ENCODE measurements at places on chromosomes 2 and 18.

DNA sequence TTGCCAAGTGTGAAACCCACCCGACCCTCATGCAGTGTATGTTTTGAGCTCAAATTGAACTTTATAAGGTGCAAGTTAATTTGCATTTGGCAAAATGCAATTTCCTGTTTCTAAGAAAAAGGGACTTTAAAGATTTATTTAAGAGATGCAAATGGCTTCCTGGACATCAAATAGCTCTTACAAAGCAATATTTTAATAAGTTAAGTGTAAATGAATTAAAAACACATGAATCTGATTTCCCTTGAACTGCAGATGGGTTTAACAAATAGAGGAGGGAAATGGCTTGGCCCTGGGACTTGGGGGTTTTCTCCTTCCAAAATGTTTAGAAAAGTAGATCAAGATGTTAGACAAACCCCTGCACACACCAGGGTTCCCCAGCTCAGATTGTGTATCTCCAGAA is 116.0 kb downstream of the EN1 start:
- DNase-seq = no peak

GRCh38 chr2:156908825-156909224 is 348.7 kb upstream of the GALNT5 start:
- no peak for DNase-seq

- DNase-seq = no peak
Measured at GRCh38 chr2:209495855-209496585, 72.2 kb downstream of the MAP2 start.

GRCh38 chr18:48839819-48840490 is 110.8 kb downstream of the SMAD7 start:
- DNase-seq = no peak

DNA sequence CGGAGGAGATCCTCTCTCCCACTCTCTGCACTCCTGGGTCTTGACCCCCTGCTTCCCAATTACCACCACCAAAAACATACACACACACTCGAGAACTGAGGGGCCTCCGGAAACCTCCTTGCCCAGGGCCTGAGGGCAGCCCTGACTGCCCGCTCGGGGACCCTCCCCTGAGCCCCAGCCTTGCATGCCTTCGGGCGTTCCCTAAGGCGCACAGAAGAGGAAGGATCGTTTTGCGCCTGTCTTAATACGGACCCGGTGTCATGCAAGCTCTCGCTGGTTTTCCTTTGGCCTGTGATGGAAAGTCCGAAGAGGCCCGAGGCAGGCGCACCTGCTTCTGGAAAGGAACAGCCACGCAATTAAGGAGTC is 19.8 kb downstream of the POU3F3 start:
- no peak for DNase-seq

DNA sequence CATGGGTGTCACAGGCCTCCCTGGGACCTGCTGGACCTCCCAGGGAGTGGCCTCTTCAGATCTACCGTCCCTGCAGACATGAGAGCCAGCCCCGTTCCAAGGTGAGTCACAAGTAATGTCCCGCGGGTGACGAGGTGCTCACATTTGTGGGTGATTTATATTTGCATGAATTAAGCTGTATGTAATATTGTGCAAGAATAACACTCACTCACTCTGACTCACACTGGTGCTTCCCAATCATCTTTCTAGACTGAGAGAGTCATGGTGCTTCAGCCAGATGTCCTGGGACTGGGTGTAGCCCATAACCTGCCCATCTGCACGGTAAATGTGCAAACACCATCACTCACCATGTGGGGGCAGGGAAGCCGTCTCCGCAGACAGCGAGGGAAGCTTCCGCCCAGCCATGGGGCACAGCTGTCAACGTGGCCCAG is 347.5 kb upstream of the SALL3 start:
- DNase-seq = no peak

DNA sequence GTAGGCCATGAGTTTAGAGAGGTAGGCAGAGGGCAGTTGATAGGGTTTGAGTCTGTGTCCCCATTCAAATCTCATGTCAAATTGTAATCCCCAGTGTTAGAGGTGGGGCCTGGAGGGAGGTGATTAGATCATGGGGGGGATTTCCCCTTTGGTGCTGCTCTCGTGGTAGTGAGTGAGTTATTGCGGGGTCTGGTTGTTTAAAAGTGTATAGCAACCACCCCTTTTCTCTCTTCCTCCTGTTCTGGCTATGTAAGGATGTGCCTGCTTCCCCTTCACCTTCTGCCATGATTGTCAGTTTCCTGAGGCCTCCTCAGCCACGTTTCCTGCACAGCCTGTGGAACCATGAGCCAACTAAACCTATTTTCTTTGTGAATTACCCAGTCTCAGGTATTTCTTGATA is 25.5 kb downstream of the MARCHF4 start:
- DNase-seq = peak; percentile 16

DNA sequence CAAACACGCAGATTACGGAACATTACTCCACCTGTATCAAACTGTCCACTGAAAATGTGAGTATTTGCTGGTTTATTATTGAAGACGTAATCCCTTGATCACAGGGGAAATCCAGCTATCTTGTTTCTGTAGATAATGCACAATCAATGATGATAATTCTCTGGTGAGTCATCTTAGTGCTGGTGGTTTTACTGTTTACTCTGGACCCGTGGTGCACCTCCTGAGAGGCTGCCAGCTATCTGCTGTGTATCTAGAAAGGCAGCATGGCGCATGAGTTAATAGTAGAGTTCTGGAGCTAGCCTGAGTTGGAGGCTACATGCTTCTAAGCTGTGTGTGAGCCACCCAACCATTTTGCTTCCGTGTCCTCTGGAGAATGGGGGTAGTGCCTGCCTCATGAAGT is 6.5 kb downstream of the NCAPH start:
- peak; percentile 45 for DNase-seq

GRCh38 chr2:210503725-210504191 is 27.2 kb upstream of the LANCL1 start:
- DNase-seq = no peak

DNA sequence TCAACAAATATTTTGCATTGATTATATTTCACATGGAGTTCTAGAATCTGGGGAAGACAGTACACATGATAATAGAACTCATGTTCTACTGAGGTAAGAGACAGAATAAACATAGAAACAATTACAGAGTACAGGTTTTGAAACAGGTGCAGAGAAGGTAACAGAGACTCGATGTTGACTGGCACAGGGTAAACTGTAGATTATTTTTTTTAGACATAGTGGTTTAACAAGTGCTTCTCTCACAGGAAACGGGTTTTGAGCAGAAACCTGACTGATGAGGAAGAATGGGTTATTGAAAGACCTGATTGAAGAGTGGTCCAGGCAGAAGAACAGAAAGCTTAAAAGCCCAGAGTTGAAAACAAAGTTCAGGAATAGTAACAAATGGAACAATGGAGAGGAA is 1002.5 kb upstream of the FAM98A start:
- no peak for DNase-seq

DNA sequence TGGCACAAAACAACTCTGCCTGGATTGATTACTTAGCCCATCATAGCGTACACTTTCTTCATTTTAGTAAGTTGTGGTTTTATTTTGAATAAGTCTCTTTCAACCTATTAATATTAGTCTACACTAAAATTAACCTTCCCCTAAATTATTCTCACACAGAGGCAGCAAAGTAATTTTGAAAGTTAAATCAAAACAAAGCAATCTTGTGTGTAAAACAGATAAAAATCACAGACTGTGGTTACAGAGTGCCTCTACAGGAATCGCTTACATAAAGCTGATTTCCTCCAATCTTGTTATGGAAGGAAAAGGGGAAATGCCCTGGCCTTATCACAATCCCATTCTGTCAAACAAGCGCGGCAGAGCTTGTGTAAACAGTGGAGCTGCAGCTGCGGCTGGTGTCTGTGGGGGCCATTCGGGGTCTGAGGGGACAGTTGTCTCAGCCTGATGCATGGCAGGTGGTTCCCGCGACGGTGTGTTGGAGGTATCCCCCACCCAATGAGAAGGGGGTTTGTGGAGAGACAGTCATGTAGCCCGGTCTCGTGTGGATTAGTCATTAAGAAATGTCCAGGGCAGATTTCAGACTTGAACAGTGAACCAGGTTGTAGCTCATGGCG is 42.1 kb downstream of the BCL2L11 start:
- no peak for DNase-seq

- DNase-seq = no peak
Measured at GRCh38 chr2:147862859-147863516, 18.2 kb downstream of the ACVR2A start.

DNA sequence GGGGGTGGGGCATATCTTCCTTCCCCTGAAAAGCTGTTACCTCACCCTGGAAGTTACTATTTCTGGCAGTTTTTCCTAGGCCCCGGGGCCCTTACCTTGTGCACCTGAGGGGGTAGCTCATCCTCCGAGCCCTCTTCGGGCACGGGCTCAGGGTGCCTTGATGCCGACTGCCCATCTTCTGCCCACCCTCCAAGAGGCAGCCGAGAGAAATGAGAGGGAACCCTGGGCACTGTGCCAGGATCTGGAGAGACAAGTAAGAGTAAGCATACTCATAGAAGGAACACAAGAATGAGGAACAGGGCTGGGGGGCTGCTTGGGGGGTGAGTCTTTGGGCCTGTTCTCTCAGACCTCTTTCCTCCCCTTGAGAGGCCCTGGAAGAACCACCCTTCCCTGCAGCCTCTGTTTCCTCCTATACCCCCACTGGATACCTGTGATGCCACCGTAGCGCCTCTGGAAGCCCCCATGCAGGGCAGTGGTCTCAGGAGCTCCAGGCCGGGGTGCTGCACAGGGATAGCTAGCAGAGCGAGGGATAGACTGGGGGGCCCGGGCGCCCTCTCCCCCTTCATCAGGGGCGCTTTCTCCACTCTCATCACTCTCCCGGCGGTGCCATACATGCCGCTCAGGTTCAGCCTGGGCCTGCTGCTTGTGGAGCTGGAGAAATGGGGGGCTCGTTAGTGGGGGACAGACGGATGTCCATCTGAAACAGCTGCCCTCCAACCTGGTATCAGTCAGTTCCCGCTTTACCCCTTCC is 2.1 kb upstream of the ABCB6 start:
- DNase-seq = no peak

DNA sequence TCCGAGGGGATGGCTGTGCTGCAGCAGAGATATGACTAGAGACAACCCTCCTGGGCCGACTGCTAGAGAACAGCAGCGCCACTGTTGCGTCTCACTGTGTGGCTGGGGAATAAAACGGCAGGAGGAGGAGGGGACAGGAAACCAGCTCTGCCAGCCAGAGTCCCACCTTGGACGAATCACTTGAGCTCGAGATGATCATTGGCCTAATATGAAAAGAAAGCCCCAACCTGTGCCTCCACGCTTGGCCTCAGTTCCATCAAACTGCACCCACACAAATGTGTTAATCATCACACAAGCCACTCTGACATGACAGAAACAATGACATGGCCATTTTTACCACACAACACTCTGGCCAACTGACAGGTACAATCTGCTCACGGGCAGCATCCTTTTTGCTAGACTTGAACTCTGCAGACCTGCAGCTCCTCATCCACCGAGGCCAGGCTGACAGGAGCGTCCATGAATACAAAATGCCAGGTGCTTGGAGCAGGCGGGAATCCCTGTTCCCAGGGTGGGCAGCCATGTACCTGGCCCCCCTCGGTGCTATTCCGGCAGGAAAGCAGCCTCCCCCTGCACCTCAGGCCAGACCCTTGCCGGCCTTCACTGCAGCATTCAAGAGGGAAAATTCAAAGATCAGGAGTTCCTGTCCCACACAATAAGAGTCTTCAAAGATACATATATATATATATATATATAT is 52.3 kb downstream of the PARD6G start:
- DNase-seq = no peak

GRCh38 chr2:45496869-45497268 is 114.2 kb downstream of the SRBD1 start:
- no peak for DNase-seq

DNA sequence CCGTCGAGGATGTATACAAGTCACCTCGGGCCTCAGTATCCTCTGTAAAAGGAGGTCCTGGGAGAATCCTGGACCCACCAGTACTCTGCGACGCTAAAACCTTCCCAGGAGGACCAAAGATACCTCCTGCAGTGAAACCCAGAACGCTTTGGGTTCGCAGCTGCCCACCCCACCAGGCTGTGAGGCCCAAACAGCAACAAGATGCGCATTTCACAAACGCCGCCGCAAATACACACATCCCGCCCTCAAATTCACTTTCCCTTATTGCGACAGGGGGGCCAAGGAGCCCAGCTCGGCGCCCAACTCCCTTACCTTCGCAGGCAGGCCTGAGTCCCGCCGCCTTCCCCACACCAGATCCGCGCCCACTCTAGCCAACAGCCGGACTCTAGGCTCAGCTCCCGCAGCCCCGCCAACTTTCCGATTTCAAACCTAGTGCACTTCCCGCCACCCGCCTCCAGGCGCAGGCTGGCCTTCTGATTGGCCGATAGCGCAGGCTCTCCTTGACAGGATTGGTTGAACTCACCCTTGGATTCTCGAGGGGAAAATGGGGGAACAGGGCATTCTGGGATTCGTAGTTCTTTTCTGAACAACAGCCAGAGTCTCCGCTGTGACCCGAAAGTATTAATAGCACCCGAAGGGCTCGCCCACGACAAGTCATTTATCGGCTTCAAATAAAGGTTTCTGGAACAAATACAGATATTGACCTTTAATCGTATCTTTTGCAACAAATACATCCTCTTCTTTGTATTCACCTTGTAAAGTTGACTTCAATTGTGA is at the start of gene SPC25:
Gene SPC25 (minus strand): TSS at position 425 of the 777 bp plus-strand sequence. CDS start 911 bp downstream, outside the sequence.
- peak; percentile 84 for DNase-seq

GRCh38 chr2:231940795-231941194 is 14.6 kb upstream of the NPPC start:
- DNase-seq = no peak

GRCh38 chr2:102063941-102064678 is 72.3 kb downstream of the IL1R2 start:
- DNase-seq = no peak

GRCh38 chr18:75407468-75408437 is 19.8 kb downstream of the SMIM21 start:
- DNase-seq = no peak

- DNase-seq = no peak
Measured at GRCh38 chr2:240304746-240305161, 130.7 kb upstream of the GPC1 start.

DNA sequence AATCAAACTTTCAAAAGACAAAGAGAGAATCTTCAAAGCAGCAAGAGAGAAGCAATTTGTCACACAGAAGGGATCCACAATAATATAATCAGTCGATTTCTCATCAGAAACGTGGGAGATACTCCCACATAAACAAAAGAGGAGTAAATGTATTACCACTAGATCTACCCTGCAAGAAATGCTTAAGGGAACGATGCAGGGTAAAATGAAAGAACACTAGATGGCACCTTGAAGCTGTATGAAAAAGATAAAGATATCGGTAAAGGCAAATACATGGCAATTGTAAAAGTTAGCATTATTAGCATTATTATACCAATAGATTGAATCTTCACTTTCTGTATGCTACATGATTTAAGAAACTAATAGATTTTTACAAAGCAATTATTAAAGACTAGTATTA is 677.0 kb downstream of the SUCLG1 start:
- no peak for DNase-seq

DNA sequence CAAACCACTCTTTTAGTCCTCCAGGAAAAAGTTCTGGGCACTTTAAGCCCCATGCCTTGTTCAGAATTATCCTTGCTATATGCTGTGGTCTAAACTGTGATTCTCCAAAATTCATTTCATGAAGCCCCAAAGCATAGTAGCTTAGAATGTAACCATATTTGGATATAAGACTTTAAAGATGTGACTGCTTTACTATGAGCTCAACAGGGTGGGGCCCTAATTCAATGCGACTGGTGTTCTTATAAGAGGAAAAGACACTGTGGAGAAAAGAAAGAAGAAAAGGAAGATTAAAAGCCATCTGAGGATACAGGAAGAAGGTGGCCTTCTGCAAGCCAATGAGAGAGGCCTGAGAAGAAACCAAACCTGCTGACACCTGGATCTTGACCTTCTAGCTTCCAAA is 174.8 kb downstream of the GALNT13 start:
- DNase-seq = no peak

GRCh38 chr2:23746141-23746863 is 180.6 kb downstream of the ATAD2B start:
- no peak for DNase-seq
